ENCODE measurements at places on chromosomes 1 and 21. TPM values are rescaled to one million over a fixed set of nuclear protein-coding genes. Genes with fewer than 3 reads are reported as not detected.

DNA sequence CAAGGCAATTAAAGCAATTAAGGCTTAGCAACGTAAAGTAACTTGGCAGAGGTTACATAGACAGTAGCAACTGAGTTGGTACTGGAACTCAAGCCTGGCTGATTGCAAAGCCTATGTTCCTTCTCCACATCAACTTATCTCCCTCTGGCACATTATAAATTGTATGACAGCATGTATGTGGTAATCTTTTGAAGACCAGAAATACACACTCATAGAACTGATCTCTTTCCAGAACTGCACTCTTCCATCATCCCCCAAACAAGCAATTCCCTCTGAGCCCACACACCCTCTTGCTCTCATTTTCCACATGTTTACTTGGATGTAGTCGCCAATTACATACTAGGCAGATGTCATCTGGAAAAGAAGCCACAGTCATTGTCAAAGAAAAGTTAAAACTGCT, 502.2 kb downstream of the PLPP3 start:
- H3K27me3 ChIP-seq, result no peaks in the 10 kb centered on the region
- no peak overlapping the region for H3K27ac ChIP-seq
- no peak for DNase-seq
- no peak overlapping the region for H3K4me3 ChIP-seq

DNA sequence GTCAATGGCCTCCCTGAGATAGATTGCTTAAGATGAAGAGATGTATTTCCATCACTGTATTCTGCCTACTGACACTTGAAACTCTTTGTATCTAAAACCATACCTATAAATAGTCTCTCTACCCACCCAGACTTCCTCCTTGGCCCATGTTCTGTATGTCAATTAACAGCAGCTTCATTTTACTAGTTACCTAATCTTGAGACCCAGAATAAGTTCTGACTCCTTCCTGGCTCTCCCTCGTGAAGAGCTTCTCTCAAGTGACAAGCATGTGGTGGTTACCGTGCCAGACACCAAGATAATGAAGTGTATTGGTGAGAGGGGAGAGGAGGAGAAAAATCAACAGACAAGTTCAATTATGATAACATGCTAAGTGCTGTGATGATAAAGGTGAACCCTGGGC, 128.8 kb upstream of the RAVER2 start:
- no peak overlapping the region for H3K4me3 ChIP-seq
- H3K4me1 ChIP-seq, result peaks cover 13% of the 10 kb centered on the region
- no peaks in the 10 kb centered on the region for H3K27me3 ChIP-seq
- H3K36me3 ChIP-seq, result no peaks in the 10 kb centered on the region
- no peak for DNase-seq

DNA sequence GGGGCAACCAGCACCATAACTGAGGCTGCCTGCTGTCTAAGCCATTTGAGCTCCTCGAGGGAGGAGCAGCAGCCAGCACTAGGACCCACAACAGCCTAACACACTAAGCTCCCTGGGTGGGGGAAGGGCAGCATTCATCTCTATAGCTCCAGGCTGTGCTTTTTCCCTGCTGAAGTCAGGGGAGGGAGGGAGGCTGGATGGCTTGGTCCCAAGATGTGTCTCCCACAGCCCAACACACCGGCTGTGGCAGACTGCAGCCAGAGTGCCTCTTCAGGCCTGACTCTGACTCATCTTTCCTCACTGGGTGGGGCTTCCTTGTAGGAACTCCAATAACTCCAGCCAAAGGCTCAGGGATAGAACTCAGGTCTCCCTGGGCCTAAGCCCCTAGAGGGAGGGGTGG, 296.3 kb downstream of the PRDM2 start:
- peaks cover 7% of the 10 kb centered on the region for H3K27me3 ChIP-seq
- no peak overlapping the region for H3K4me3 ChIP-seq

DNA sequence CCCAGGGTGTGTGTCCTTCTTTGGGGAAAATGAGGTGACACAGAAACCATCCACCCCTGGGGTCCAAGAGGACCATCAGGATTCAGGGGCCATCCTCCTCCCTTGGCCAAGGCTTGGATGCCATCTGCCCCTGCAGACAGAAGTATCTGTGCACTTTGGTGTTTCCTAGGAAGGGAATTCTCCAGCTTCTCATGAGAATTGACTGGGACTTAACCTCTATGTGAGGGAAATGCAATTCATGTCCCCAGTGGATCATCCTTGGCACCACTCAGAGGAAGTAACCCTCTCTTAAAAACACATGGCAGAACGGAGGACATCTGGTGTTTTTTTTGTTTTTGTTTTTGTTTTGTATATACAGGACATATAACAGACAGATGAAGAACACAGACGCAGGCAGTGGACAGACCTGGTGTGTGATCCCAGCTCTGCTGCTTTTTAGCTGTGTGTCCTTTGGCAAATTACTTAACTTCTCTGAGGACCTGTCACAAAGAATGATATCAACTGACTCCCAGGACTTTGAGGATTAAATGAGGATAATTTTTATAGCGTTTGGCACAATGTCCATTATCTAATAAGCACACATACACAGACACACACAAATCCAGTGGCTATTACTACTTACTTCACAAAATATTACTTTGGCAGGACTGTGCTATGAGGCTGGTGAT, 3.8 kb downstream of the TNN start:
- no peak overlapping the region for H3K27ac ChIP-seq
- H3K4me1 ChIP-seq, result peaks cover 18% of the 10 kb centered on the region
- no peak overlapping the region for H3K4me3 ChIP-seq

GRCh38 chr1:20265250-20265649, 25.4 kb upstream of the VWA5B1 start:
- H3K36me3 ChIP-seq, result no peaks in the 10 kb centered on the region
- peaks cover 19% of the 10 kb centered on the region for H3K27me3 ChIP-seq
- no peaks in the 10 kb centered on the region for H3K4me1 ChIP-seq
- no peak for DNase-seq

GRCh38 chr1:230171356-230172015, 104.4 kb downstream of the GALNT2 start:
- H3K36me3 ChIP-seq, result no peaks in the 10 kb centered on the region
- DNase-seq, result no peak
- H3K27me3 ChIP-seq, result no peaks in the 10 kb centered on the region
- no peak overlapping the region for H3K4me3 ChIP-seq

- no peaks in the 10 kb centered on the region for H3K36me3 ChIP-seq
- H3K27ac ChIP-seq, result no peak overlapping the region
- H3K4me3 ChIP-seq, result no peak overlapping the region
- DNase-seq, result no peak
- peaks cover 8% of the 10 kb centered on the region for H3K27me3 ChIP-seq
Measured at GRCh38 chr21:37357691-37358090, 8.9 kb upstream of the DYRK1A start.

- H3K4me1 ChIP-seq, result no peaks in the 10 kb centered on the region
- no peaks in the 10 kb centered on the region for H3K36me3 ChIP-seq
- no peak overlapping the region for H3K27ac ChIP-seq
Measured at GRCh38 chr1:236471653-236472052, 52.1 kb upstream of the LGALS8 start.

GRCh38 chr21:34887725-34888568, 161.2 kb downstream of the RUNX1 start:
- H3K27ac ChIP-seq, result peak overlapping the region; percentile 92
- peaks cover 6% of the 10 kb centered on the region for H3K27me3 ChIP-seq
- H3K36me3 ChIP-seq, result no peaks in the 10 kb centered on the region
- peaks cover 49% of the 10 kb centered on the region for H3K4me1 ChIP-seq
- peak; percentile 84 for DNase-seq
- peak overlapping the region; percentile 86 for H3K4me3 ChIP-seq

- H3K4me3 ChIP-seq, result no peak overlapping the region
- H3K27ac ChIP-seq, result no peak overlapping the region
- H3K4me1 ChIP-seq, result peaks cover 3% of the 10 kb centered on the region
- H3K27me3 ChIP-seq, result no peaks in the 10 kb centered on the region
- no peak for DNase-seq
- no peaks in the 10 kb centered on the region for H3K36me3 ChIP-seq
Measured at GRCh38 chr1:115134231-115134630, 44.9 kb upstream of the TSPAN2 start.

GRCh38 chr1:214362188-214362882, 81.4 kb downstream of the SMYD2 start:
- no peak for DNase-seq
- H3K27ac ChIP-seq, result no peak overlapping the region
- peaks cover 19% of the 10 kb centered on the region for H3K27me3 ChIP-seq
- no peaks in the 10 kb centered on the region for H3K36me3 ChIP-seq
- H3K4me1 ChIP-seq, result no peaks in the 10 kb centered on the region
- H3K4me3 ChIP-seq, result no peak overlapping the region

GRCh38 chr1:156245451-156246232, 2.2 kb downstream of the PAQR6 start:
- peak overlapping the region; percentile 75 for H3K4me3 ChIP-seq
- H3K27me3 ChIP-seq, result no peaks in the 10 kb centered on the region
- H3K36me3 ChIP-seq, result peaks cover 9% of the 10 kb centered on the region

DNA sequence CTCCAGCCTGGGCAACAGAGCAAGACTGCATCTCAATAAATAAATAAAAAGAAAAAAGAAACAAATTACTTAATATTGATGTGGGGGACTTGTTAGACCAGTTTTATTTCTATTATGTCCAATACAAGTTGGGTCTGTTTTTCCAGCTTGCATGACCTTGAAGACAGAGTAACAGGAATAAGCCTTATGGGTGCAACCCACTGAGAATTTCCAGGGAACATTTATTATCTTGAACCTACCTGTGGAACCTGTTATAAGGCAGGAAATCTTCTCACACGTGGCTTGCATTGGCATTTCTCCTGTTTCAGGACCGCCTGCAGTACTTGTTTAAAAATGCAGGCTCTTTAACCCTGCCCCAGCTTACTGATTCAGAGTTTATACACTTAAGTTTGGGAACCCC, 64.0 kb downstream of the ZBTB17 start:
- no peak for DNase-seq
- no peak overlapping the region for H3K27ac ChIP-seq
- no peaks in the 10 kb centered on the region for H3K27me3 ChIP-seq
- H3K4me3 ChIP-seq, result no peak overlapping the region
- peaks cover 18% of the 10 kb centered on the region for H3K4me1 ChIP-seq
- H3K36me3 ChIP-seq, result peaks cover 58% of the 10 kb centered on the region

CCDC30 gene
- 1.7 TPM for total RNA-seq

RBBP4 gene
- total RNA-seq, result 290 TPM
